ENCODE measurements at places on chromosomes 6 and 20.
A peak's percentile ranks its signal among the peaks of the same experiment; 100 is the strongest.

GRCh38 chr6:146670161-146670560 lies 71.4 kb downstream of the ADGB start:
- DNase-seq = no peak

DNA sequence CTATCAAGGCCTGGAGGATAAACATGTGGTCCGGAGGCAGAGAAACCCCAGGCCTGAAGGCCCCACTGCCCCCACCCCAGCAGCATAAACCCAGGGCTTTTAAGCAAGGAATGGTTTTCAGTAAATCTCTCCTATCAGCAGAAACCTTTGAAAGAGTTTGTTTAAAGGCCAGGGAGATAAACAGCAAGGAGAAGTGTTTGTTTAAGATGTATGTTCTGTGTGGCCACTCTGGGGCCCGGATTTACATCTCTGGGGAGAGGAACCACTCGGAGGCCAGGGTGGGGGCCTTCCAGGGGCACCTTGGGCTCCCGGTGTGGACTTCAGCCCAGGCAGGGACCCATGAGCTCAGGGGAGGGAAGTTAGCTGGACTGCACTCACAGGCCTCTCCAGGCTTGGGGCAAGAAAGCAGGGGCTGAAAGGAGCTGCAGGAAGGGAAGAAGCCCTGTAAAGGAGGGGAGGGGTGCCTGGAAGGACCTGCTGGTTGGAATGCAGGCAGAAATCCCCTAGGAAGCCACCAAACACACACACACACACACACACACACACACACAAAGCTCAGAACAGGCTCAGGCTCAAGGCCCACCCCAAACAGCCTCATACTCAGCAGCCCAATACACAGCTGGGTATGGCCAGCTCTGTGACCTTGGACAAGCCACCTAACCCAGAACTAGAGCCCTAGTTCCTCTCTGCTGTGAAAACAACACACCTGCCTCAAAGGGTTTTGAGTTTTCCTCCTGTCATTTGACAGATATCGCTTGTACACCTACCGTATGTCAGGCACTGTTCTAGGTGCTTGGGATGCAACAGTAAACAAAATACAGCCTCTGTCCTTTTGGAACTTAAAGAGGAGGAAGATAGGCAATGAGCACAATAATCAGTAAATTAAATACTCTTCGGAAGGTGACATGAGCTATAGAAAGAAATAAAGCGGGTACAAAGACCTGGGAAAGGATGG lies 26.2 kb upstream of the FOXP4 start:
- no peak for DNase-seq

- DNase-seq = no peak
These were observed 103.2 kb upstream of the GRIK2 start for GRCh38 chr6:101290346-101290745.

- peak; percentile 32 for DNase-seq
These were observed at the start of gene PTK7 for GRCh38 chr6:43075670-43076463. Gene PTK7, plus strand, starts transcription at chr6:43076314. Its CDS starts 175 bp downstream, at chr6:43076489.

DNA sequence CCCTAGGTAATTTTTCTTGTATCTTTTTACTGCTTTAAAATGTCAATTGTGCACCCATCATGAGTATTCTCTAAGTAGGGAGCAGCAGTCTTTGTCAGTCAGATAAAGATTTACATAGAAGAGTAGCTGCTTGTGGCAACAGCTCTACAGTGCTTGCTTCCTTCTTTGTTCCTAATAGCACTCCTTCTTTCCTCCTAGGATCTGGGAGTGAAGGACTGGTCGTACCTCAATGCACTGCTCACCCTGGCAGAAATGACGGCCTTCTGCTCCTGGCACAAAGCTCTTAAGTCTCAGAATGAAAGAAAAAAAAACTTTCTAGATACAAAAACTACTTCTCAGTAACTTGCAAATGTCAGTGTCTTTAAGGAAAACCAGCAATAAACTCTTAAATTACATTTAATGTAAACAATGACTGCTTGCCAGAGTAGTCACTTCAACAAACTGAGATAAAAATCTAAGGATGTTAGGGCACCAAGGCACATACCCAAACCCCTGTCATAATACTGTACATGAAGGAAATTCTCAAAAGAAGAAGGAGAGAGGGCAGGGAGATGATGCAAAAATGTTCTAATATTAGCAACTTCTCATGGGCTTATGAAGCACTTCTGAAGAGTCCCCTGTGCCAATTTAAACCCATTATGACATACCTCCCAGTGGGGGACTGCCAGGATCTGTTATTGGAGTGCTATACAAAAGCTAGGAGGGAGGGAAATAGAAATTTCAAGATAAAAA lies 34.0 kb downstream of the NCOA6 start:
- no peak for DNase-seq

DNA sequence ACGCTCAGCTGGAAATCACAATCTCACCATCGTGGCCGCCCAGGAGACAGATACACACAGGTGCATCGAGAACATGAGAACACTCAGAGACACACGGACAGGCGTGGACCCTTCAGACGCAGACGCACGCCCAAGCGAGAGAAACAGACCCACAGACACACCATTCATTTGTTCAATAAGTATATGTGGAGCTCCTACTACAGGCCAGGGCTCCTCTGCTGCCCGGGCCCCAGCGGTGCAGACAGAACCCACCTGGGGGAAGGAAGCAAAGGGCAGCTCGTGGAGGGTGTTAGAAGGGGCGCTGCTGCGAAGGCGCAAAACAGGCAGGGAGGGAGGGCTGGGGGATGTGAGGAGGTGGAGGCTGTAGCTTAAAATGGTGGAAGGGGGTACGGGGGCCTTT lies 39.2 kb downstream of the SRC start:
- no peak for DNase-seq

GRCh38 chr6:41229721-41230120 lies 1.6 kb downstream of the TREML4 start:
- DNase-seq = no peak

GRCh38 chr6:81614292-81614691 lies 138.2 kb downstream of the TENT5A start:
- DNase-seq = peak; percentile 56

DNA sequence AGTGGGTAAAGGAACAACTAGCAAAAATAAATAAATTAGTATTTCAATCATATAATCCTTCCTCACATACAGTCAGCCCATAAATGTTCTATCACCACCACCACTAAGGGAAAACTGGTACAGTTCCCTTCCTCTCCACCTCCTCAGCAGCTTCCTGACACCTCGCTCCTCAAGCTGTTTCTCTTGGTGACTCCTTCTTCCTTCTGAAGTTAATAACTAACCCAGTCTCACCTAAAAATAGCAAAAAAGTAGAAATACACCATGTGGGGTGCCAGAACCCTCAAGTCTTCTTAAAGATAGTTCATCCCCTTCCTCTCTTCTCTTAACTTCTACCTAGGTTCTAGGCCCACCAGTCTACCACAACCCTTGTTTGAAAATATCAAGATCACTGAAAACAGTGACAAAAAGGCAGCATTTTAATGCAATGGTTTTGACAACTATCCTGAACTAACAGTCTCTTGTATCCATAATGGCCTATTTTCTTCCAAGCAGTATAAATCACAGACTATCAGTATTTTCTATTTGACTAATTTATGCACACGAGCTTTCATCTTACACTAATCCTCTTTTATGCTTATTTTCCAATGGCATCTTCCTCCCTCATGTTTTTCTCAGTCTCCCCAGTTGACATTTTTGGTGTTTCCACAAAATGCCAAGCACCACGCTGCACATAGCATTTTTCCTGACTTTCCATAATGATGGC lies 85.5 kb downstream of the KHDC1L start:
- DNase-seq = no peak

- peak; percentile 59 for DNase-seq
These were observed 20.3 kb downstream of the CST4 start for GRCh38 chr20:23668477-23668951.

GRCh38 chr6:169472786-169473416 lies 219.3 kb upstream of the THBS2 start:
- DNase-seq = peak; percentile 5

GRCh38 chr6:131288214-131288613 lies 152.9 kb downstream of the AKAP7 start:
- no peak for DNase-seq

DNA sequence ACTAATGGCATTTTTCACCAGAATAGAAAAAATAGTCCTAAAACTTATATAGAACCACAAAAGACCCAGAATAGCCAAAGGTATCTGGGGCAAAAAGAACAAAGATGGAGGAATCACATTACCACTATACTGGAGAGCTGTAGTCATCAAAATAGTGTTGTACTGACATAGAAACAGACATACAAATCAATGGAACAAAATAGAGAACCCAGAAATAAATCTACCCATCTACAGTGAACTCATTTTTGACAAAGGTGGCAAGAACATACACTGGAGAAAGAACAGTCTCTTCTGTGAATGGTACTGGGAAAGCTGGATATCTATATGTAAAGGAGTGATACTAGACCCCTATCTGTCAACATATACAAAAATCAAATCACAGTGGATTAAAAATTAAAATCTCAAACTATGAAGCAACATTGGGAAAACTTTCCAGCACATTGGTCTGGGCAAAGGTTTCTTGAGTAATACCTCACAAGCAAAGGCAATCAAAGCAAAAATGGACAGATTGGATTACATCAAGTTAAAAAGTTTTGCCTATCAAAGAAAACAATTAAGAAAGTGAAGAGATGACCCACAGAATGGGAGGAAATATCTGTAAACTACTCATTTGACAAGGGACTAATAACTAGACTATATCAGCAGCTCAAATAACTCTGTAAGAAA lies 120.5 kb downstream of the MEI4 start:
- DNase-seq = no peak

GRCh38 chr20:51624157-51624731 lies 81.7 kb upstream of the NFATC2 start:
- DNase-seq = peak; percentile 50

DNA sequence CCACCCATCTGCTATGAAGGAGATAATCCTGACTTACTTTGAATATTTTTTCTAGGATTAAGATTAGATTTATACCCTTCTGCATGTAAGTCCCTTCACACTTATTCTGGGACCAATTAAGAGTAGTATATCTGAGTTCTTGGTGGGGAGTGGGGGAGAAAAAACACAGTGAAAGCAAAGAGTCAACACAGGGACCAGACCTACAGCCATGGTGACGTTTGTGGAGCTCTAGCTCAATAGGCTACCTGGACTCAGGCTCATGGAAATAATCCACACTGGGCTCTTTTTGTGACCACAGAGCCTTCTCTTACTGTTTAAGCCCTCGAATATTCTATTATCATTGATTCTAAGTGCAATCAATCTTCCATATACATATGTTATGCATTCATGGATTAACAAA lies 491.4 kb downstream of the LMBRD1 start:
- no peak for DNase-seq

DNA sequence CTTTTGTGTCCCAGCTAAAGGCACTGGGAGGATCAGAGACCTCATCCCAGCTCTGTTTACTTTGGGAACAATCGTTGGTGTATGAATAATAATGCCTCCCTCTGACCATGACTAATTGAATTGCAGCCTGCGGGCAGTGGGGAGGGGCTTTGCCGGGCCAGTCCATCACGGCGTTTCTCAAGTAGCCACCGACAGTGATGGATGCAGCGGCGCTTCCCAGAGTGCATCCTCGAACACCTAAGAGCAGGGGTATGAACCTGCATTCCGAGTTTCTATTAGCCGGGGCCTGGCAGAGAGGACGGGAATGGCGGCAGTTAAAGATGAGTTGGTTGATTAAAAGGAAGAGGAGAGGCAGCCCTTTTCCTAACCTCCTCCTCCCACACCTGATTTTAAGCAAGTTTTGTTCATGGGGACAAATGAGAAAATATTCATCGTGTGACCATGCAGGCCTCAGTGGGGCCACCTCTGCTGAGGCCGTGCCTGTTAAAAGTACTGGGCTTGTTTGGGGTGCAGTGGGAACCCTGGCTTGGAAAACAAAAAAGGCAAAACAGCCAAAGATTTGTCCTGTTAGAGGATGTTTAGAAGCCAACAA lies 154.1 kb downstream of the FOXA2 start:
- peak; percentile 94 for DNase-seq

DNA sequence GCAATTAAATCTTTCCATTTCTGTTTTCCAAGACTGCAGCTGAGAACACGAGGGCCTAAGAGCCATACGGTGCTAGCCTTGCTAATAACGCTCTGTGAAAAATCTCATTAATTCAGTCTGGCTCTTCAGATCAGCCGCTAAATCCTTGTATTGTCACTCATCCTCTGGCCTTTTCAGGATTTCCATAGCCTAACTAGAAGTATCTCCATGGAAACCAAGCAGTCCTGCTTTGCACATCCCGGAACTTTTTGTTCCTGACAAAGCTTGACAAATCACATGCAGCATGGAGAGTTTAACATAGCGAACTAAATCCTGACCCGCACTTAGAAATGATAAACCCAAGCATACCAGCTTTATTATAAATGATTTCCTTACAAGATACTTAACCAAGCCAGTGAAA lies 383.7 kb downstream of the CD83 start:
- DNase-seq = no peak

GRCh38 chr6:157974967-157975366 lies 6.7 kb upstream of the SYNJ2 start:
- no peak for DNase-seq

- DNase-seq = no peak
These were observed 184.2 kb upstream of the MAN1A1 start for GRCh38 chr6:119533603-119534279.

DNA sequence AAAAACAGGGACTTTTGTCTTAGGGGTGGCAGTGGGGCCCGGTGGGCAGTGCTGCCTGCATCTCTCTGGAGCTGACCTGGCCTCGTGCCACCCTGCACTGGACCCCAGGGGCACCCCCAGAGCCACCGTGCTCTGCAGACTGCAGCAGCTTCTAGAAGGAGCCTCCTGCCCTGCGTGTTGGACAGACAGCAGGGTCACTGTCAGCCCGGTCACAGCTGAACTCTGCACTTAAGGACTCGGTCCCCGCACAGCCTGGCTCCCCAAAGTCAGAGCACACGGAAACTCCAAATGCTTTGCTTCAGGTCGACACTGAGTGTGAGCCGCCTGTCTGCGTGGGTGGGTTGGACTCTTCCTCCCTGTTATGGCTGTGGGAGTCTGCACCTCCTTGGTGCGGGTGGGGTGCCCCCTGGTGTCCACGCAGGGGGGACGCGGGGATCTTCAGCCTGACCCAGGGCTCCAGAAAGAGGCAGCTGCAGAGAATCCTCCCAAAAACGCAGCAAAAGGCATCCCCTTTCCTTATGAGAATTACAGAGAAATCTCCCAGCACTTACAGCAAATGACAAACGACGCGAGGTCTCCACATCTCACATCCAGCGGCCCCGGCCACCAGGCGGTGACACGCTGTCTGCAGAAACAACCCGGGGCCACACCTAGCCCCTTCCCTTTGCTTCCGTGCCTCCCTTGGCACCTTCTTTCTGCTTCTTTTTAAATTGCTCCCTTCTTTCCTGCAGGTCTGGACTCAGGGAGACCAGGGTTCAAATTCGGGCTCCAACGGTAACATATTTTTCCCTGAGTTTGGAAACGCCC lies 36.3 kb upstream of the DACT2 start:
- peak; percentile 22 for DNase-seq

DNA sequence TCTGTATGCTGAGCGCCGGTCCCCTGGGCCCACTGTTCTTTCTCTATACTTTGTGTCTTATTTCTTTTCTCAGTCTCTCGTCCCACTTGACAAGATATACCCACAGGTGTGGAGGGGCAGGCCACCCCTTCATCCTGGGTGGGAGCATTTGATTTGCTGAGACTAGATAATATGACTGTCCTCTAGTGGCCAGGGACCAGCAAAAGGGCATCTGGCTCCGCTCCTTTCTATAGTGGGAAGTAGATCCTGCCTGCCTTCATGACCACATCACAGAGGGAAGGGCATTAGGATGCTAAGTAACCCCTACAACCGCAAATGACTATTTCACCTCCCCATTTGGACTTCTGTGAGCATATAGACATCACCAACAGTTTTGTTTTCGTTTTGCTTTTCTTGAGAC lies 64.5 kb downstream of the TRMT6 start:
- no peak for DNase-seq

- no peak for DNase-seq
These were observed 75.1 kb upstream of the SYNJ2 start for GRCh38 chr6:157906537-157907061.

All from SHP77 (cell line).